ENCODE measurements at places on chromosomes 3 and 15. TPM values are rescaled to one million over a fixed set of nuclear protein-coding genes. Genes with fewer than 3 reads are reported as not detected.

The TM6SF1 gene
- total RNA-seq = 4.7 TPM

The SLC51B gene
- total RNA-seq = 0.48 TPM

The MAP6D1 gene
- 1.4 TPM for total RNA-seq

The ACTC1 gene
- total RNA-seq = 0.81 TPM

The TM4SF18 gene
- total RNA-seq = 15.2 TPM

The SLC6A1 gene
- 0.14 TPM for total RNA-seq

DNA sequence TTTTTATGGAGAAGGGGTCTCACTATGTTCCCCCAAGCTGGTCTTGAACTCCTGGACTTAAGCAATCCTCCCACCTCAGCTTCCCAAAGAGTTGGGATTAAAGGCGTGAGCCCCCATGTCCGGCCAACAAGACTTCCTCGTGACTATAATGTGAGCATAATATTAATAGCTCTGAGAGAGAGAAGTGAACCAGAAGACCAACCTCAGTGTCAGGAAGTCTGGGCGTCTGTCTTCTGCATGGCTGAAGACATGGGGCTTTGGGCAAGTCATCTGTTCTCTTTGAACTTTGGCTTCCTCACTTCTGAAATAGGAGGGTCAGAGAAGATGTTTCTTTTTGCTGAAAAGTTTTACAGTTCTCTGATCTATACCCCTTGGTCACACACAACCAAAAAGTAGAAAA lies 92.1 kb downstream of the SLC49A4 start:
- no peak for DNase-seq

DNA sequence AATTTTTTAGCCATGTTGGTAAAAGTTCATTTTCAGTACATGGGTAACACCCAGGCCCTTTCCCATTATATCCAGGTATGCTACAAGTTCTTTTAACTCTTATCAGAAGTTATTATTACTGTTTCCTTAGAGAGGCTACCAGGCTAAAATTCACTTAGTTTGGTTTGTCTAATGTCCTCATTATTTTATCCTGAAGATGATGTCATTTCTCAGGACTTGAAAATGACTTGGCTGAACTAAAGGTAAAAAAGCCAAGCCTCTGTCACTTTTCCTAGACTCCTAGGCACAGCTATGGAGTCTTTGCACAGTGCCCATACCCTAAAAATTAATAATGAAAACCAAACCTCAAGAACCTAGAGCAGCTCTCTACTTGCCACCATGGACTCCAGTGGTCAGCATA lies 4.1 kb downstream of the ELL3 start:
- DNase-seq = no peak

DNA sequence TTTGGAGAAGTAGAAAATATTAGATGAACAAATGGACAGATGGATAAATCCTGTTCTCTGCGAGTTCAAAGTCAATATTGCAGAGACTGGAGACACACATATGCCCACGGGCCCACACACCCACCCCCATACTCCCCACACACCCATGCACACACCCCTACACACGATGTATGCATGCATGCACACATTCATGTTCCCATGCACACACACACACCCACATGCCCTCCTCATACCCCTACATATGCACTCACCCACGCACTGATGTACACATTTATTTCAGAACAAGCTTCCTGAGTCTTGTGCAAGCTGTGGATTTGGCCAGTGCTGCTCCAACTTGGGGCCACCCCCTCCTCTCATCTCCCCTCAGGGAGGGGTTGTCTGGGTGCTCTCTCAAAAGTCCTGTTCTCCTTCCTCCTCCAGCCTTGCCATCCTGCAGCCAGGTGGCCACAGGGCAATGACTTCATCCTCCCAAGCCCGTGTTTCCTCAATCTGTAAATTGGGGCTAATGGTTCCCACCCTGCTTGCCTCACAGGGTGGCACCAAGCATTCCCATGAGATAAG lies 16.4 kb downstream of the MAPKAPK3 start:
- DNase-seq = no peak

- no peak for DNase-seq
Measured at GRCh38 chr3:63582943-63583500, 69.5 kb upstream of the SNTN start.

DNA sequence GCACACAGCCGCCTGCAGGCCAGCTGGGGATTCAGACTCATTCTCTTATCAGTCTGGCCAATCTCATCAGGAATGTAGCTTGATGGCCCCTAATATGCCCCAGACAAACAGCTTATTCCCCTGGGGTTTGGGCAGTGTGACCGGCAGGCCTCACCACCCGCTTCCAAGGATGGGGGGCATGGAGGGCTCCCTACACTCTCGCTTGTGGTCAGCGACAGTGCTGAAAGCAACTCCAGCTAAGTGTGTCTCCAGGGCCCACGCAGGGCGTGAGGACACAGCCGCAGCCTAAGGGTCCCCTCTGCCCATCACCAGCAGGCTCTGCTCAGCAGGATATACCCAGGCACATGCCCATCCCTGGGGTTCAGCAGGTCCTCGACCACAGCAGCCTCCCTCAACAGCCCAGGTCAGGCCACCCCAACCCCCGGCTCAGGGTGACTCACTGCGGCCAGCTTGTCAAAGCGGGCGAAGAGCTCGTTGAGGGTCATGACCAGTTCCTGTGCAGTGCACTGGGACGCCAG lies 116.7 kb downstream of the ADCY5 start:
- DNase-seq = no peak

DNA sequence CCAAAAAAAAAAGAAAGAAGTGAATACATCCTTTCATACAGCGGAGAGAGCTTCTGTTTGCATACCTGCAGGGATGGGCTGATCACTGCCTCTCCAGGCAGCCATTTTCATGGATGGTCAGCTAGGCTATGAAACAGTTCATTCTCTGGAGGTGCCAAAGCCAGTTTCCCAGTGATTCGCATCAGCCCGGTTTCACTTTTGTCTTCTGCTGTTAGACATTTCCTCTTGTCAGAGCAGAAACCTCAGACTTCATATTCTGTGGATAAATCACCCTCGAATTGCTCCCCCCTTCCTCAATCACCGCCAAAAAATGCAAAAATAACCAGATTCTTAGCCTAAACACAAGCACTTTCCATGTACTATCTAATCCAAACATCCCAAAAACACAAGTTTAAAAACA lies 225.6 kb downstream of the ADAMTS9 start:
- no peak for DNase-seq

- DNase-seq = no peak
Measured at GRCh38 chr15:88828791-88829190, 25.6 kb downstream of the ACAN start.

GRCh38 chr15:45849136-45849535 lies 214.3 kb downstream of the SQOR start:
- no peak for DNase-seq
